ENCODE measurements at places on chromosomes 16 and 17. TPM values are rescaled to one million over a fixed set of nuclear protein-coding genes. Genes with fewer than 3 reads are reported as not detected.

SLC5A11 gene
- not detected for total RNA-seq

TTLL6 gene
- 2.3 TPM for total RNA-seq

PGP gene
- total RNA-seq: 26.5 TPM

IGF2BP1 gene
- total RNA-seq: 517 TPM

- no peak overlapping the region for H3K4me3 ChIP-seq
- no peak for DNase-seq
- H3K27me3 ChIP-seq: peaks cover 9% of the 10 kb centered on the region
- no peaks in the 10 kb centered on the region for H3K36me3 ChIP-seq
- H3K4me1 ChIP-seq: no peaks in the 10 kb centered on the region
- H3K27ac ChIP-seq: no peak overlapping the region
Observed at GRCh38 chr16:80862160-80862705, 57.8 kb upstream of the CDYL2 start.

- DNase-seq: no peak
- H3K4me3 ChIP-seq: no peak overlapping the region
- no peak overlapping the region for H3K27ac ChIP-seq
- H3K36me3 ChIP-seq: no peaks in the 10 kb centered on the region
Observed at GRCh38 chr16:50642349-50642748, 38.8 kb downstream of the SNX20 start.

GRCh38 chr17:43620147-43620546 is 41.6 kb downstream of the MEOX1 start:
- H3K4me3 ChIP-seq: no peak overlapping the region
- no peaks in the 10 kb centered on the region for H3K4me1 ChIP-seq
- DNase-seq: no peak
- no peak overlapping the region for H3K27ac ChIP-seq
- H3K27me3 ChIP-seq: no peaks in the 10 kb centered on the region

- no peak for DNase-seq
- H3K4me1 ChIP-seq: peaks cover 5% of the 10 kb centered on the region
- peaks cover 26% of the 10 kb centered on the region for H3K36me3 ChIP-seq
- no peak overlapping the region for H3K27ac ChIP-seq
Observed at GRCh38 chr16:58012481-58012880, 11.3 kb downstream of the USB1 start.

DNA sequence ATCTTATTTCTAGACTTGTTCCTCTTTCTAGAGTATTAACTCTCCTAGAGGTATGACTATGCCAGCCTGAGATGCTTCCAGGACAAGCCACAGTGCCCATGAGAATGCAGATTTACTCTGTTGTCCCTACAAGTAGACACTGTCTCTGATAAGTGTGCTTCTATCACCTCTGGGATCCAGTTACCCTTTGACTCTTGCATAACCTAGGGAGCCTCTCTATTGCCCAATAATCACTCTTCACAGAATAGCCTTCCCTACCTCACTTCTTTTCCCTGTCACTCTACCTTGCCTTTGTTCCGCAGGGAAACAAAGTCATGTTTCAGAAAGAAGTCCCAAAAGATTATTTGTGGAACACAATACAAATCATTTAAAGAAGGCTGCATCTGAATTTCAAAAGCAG is 1.6 kb upstream of the KRT34 start:
- DNase-seq: no peak
- H3K27ac ChIP-seq: no peak overlapping the region
- no peaks in the 10 kb centered on the region for H3K27me3 ChIP-seq
- H3K36me3 ChIP-seq: no peaks in the 10 kb centered on the region
- no peaks in the 10 kb centered on the region for H3K4me1 ChIP-seq
- H3K4me3 ChIP-seq: no peak overlapping the region

- H3K27ac ChIP-seq: no peak overlapping the region
- H3K27me3 ChIP-seq: no peaks in the 10 kb centered on the region
- H3K4me1 ChIP-seq: peaks cover 11% of the 10 kb centered on the region
- DNase-seq: no peak
- H3K4me3 ChIP-seq: no peak overlapping the region
- no peaks in the 10 kb centered on the region for H3K36me3 ChIP-seq
Observed at GRCh38 chr17:1999557-2000251, 25.4 kb downstream of the RTN4RL1 start.

- no peaks in the 10 kb centered on the region for H3K36me3 ChIP-seq
- no peak overlapping the region for H3K4me3 ChIP-seq
- H3K27ac ChIP-seq: no peak overlapping the region
- H3K4me1 ChIP-seq: no peaks in the 10 kb centered on the region
Observed at GRCh38 chr16:59179446-59180082, 445.4 kb upstream of the GOT2 start.

DNA sequence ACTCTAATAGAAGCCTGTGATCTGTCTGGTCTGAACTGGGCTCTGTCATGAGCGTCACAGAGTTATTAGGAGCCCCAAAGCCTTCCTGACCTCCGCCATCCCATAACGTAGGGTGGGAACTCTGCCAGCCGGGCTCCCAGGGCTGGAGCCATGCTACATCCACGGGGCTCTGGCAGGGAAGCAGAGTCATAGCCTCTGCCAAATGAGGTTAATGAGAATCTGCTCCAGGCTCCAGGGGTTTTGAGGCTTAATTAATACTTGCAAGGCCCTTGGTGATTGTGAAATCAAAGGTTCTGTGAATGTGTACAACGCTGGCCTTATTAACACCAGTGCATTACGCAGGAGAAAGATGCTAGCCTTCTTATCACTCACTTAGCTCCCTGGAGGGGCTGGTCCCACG is 42.4 kb upstream of the ZFP90 start:
- H3K4me1 ChIP-seq: no peaks in the 10 kb centered on the region
- H3K4me3 ChIP-seq: no peak overlapping the region
- peaks cover 1% of the 10 kb centered on the region for H3K27me3 ChIP-seq
- H3K27ac ChIP-seq: no peak overlapping the region
- no peaks in the 10 kb centered on the region for H3K36me3 ChIP-seq

DNA sequence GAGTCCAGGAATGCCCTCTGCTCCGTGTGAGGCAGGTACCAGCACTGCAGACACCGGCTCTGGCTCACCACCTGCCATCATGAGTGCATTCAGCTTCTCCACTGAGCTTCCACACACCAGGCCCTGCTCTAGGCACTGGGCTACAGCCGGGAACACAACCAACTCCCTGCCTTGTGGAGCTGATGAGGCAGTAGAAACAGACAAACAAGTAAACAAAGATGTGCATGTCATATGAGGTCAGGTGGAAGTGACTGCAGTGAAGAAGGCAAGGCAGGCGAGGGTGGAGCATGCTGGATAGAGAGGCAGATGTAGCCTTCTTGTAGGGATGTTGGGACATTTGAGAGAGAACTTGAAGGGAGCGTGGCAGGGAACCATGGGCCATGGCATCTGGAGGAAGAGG is 5.0 kb downstream of the NLRC5 start:
- no peak overlapping the region for H3K4me3 ChIP-seq
- H3K27me3 ChIP-seq: no peaks in the 10 kb centered on the region
- no peaks in the 10 kb centered on the region for H3K36me3 ChIP-seq
- DNase-seq: no peak
- no peak overlapping the region for H3K27ac ChIP-seq

GRCh38 chr17:77264617-77265230 is 124.0 kb downstream of the SEC14L1 start:
- H3K4me3 ChIP-seq: no peak overlapping the region
- H3K27ac ChIP-seq: no peak overlapping the region
- no peaks in the 10 kb centered on the region for H3K27me3 ChIP-seq
- DNase-seq: no peak

DNA sequence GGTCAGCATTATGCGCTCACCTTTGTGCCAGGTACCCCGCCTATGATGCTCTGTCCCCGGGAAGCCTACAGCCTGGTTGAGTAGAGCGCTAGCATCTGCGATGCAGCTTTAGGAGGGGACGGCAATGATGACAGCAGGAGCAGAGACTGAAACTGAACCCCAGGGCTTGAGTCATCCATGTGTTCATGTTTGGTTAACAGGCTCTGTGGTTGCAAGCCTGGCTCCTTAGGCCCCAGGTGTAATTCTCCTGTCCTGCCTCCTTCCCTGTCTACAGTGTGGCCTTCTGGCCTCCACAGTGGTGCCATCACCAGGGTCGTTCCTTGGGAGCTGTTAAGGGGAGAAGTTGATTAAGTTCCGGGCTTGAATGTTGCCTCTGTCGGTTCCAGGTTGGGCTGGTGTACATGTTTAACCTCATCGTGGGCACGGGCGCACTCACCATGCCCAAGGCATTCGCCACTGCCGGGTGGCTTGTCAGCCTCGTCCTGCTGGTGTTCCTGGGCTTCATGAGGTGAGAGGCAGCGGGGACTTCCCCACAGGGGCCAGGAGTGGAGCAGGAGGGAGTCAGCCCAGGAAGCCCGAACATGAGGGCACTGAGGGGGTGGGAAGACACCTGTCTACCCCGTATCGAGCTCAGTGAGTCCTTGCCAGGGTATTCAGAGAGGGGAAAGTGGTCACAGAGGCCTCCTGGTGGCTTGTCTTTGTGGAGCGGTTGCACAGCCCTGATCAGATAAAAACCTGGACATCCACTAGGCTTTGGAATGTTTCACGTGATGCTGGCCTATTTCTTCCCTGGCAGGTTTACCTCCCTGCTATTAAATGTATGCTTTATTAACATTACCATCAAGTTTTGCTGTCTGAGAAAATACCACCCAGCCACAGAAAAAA is 9.2 kb upstream of the NAT9 start:
- H3K36me3 ChIP-seq: peaks cover 3% of the 10 kb centered on the region
- no peak overlapping the region for H3K4me3 ChIP-seq
- H3K27me3 ChIP-seq: no peaks in the 10 kb centered on the region
- no peak overlapping the region for H3K27ac ChIP-seq
- H3K4me1 ChIP-seq: no peaks in the 10 kb centered on the region

GRCh38 chr17:1997289-1997926 is 27.7 kb downstream of the RTN4RL1 start:
- no peak for DNase-seq
- H3K4me3 ChIP-seq: no peak overlapping the region
- H3K27me3 ChIP-seq: no peaks in the 10 kb centered on the region
- H3K27ac ChIP-seq: no peak overlapping the region

DNA sequence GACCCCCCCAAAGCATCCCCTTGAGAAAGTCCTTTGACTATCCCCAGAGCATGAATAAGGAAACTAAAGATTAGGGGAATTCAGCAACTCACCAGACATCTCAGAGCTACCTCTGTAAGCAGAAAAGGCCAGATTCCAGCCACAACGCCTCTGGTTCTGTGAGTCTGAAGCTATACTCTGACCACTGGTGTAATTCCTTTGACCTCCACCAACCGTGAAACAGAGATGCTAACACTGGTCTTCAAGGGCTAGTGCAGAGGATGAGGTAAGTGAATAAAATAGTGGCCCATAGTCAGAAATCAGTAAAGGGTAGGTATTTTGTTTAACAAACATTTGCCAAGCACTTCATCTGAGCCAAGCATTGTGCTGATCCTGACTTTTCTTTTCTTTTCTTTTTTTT is 353.4 kb downstream of the NPIPA8 start:
- no peak for DNase-seq
- no peaks in the 10 kb centered on the region for H3K27me3 ChIP-seq
- no peaks in the 10 kb centered on the region for H3K36me3 ChIP-seq
- no peaks in the 10 kb centered on the region for H3K4me1 ChIP-seq
- no peak overlapping the region for H3K27ac ChIP-seq

DNA sequence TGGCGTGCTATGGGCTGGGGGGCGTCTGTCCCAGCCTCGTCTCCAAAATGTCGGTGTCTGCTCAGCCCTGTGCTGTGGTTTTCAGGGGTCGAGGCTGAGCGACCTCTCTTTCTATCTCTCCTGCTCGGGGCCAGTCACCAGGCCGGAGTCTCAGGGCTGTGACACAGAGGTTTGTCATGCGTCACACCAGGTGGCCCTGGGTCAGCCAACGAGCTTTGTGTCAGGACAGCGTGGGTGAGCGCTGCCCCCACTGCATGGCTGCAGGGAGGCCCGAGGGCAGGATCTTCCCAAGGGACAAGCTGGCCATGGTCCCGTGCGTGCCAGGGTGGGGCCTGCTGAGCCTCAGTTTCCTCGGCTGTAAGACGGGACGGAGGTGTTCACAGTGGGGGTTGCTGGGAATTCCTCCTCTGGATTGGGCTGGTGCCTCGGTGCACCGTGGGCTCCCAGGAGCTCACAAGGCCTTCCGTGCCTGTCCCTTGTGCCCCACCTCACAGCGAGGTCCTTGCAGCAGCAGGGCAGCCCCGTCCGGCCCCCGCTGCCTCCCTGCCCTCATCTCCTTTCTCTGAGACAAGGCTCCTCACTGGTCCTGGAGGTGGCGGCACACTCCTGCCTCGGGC is 50.5 kb downstream of the CBFA2T3 start:
- peaks cover 45% of the 10 kb centered on the region for H3K4me1 ChIP-seq
- H3K27ac ChIP-seq: no peak overlapping the region
- DNase-seq: no peak
- no peaks in the 10 kb centered on the region for H3K27me3 ChIP-seq
- no peak overlapping the region for H3K4me3 ChIP-seq

DNA sequence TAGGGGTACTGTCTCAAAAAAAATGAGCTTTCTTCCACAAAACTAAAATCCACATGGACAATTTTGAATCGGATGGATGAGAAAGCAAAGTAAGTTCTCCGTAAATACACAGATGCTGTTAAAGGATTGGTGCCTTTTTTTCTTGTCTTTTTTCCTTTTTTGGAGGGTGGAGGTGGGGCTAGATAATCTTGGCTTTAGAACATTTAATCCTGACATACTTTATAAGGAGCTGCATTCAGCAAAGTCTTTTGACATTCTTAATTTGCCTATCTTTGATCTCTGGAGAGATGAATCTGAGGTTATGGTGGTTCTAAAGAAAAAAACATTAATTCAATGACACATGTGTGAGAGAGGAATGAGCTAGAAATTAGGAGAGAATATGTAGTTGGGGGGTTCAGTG is 312.3 kb upstream of the KCNJ16 start:
- no peaks in the 10 kb centered on the region for H3K36me3 ChIP-seq
- H3K27me3 ChIP-seq: no peaks in the 10 kb centered on the region
- H3K27ac ChIP-seq: no peak overlapping the region
- DNase-seq: no peak

DNA sequence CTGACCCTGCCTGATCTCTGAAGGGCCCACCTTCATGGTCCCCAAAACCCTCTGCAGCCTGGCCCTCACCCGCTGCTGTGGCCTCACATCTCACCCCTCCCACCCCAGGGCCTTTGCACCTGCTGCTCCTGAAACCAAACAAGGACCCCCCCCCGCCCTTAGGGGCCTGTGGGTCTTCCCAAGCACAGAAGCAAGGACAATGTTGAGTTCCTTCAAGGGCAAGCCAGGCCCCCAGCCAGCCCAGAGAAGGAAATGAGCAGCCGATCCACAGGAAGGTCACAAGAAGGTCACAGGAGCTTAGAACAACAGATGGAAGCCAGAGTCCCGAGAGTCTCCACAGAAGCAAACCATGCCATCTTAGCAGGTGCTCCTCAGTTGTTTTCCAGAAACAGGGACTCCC is 493 bp upstream of the PDE6G start:
- no peaks in the 10 kb centered on the region for H3K4me1 ChIP-seq
- no peak overlapping the region for H3K4me3 ChIP-seq
- no peak for DNase-seq
- H3K36me3 ChIP-seq: no peaks in the 10 kb centered on the region

DNA sequence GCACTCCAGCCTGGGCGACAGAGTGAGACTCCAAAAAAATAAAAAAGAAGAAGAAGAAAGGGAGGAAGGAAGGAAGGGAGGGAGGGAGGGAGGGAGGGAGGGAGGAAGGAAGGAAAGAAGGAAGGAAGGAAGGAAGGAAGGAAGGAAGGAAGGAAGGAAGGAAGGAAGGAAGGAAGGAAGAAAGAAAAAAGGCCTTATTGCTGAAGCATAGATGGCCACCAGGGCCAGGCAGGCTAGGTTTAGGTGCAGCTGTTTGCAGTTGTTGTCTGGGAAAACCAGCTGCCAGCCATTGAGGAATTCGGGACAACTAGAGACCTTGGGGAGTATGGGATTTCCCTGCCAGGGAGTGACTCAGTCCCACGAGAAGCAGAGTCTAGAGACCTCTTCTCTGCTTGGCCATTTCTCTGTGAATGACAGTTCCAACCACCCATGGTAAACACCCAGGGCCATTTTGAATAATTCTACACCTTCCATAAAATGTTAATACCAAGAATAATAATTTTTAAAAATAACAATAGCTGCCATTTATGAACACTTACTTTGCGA is 31.0 kb downstream of the SCNN1B start:
- DNase-seq: peak; percentile 88
- peaks cover 6% of the 10 kb centered on the region for H3K4me1 ChIP-seq
- no peaks in the 10 kb centered on the region for H3K27me3 ChIP-seq

All from A673 (cell line).